H7 (cell line): ENCODE measurements at places on chromosomes 5 and 9. TPM values are rescaled to one million over a fixed set of nuclear protein-coding genes. Genes with fewer than 3 reads are reported as not detected.
A peak's percentile ranks its signal among the peaks of the same experiment; 100 is the strongest.

- DNase-seq: peak; percentile 76
These were observed 833 bp downstream of the ANKHD1 start for GRCh38 chr5:140402258-140403074.

GRCh38 chr9:1415146-1415545, 365.0 kb downstream of the DMRT2 start:
- DNase-seq: no peak

The IFNA13 gene
- total RNA-seq: not detected in 2 replicates

The RANBP3L gene
- total RNA-seq: not detected in 2 replicates

The ACOT12 gene
- total RNA-seq: not detected in 2 replicates

DNA sequence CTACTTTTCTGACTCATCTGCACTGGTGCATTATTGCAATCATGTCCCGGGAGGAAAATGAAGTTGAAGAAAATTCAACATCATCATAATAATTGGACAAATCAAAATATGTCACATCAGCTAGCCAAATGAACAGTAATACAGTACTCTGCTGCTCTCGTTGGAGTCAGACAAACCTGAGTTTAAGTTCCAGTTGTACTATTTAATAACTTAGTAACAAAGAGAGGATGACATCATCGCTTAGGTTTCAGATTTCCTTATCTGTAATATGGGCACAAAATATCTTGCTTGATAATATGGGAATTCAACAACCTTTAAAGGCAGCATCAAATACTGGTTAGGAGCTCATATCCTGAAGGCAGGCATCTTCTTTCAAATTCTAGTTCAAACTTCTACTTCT, 1248.9 kb upstream of the ACO1 start:
- DNase-seq: no peak

The MZB1 gene
- 0.18 TPM in 1 of 2 replicates, not detected in the other for total RNA-seq

DNA sequence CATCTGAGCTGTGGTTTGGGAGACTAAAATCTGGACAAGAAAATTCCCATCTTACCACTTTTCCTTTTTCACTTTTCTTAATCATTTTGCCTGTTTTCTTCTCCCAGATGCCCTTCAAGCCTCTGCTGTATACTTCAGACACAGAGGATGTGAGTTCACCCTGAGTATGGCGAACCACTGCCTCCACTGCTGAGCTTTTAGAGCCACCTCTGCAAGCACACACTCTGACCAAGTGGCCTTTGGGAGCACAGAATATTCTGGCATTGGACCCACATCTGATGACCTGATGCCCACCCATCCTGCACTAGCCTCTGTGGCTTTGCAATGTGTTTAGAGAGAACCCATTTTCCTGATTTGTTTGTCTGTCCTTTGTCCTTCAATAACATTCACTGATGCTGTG, 32.5 kb downstream of the TERT start:
- no peak for DNase-seq

DNA sequence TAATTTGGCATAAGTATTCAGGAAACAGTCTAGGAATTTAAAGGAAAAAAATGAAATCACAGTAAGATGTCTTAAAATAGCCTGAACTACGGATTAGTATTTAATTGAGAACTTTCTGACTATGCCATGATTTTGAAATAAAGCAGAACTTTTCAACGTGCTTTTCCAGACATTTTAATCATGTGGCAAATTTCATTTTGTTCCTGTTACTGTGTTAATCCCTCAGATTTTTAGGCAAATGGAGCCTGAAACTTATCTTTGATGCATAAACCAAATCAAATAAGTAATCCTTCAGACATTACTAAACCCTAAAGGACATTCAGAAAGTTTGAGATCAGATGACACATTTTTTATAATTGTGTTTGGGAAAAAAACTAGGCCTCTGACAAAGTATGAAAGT, 75.7 kb downstream of the FBN2 start:
- DNase-seq: no peak

DNA sequence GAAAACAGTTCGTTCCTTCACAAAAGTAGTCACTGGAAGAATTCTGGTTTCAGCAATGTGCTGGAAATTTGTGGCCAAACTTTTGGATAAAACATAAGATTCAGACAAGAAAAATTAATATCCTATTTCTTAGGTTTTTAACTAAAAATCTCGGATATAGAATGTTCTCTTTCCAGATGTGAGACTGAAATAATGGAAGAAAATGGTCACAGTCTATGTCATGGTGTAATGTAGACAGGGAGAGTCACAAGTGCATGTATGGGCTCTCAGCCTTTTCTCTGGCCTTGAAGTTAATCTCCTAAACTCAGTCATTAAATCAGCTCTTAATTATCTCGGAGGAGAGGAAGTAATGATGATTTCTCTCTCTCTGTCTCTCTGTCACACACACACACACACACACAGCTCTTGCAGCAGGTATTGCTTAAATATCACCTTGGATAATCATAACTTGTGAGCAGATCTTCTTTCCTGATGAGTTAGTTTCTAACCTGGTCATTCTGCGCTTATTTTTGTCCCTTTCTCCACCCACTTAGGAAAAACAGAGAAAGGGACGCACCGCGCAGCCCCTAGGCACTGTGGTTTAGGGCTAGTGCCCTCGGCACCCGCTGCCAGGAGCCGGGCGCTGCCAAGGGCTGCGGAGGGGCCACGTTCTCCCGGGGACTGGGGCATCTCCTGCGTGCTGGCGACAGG, 672 bp upstream of the ITGA2 start:
- DNase-seq: no peak

The C5orf34 gene
- total RNA-seq: 20.1 and 24.8 TPM in 2 replicates

The FGF1 gene
- total RNA-seq: 0.24 and 2.9 TPM in 2 replicates

The FOXD4L4 gene
- not detected in 2 replicates for total RNA-seq
